ENCODE measurements at places on chromosomes 13 and 19.

DNA sequence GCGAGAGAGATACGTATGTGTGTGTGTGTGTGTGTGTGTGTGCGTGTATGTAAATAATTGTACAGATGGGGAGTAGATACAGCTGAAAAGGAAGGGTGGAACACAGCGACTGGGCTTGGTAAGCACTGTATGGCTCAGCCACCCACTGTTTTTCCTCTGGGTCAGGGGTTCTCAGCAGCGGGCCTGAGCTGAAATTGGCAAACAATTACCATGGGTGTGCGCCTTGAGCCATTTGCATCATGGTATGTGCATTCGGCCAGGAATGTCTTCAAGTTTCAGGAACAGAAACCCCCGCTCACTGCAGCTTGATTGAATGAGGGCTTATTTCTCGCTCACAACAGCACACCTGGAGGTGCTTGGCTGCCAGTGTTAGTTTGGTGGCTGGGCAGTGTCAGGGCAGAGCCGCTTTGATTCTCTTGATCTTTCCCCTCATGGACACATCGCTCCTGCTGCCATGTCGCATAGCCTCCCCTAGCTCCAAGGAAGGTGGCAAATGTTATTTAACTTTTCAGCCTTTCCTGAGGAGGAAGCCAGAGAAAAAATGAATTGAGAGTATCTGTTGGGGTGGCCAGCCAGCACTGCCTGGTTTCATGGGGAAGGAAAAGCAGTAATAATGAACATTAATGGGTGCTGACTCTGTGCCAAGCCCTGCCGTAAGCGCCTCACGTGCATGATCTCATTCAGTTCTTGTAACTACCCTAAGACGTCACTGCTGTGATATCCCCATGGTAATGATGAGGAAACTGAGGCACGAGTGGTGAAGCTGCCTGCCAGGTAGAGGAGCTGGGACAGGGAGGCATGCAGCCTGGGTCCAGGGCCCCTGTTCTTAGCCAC lies 126.9 kb downstream of the SIPA1L3 start:
- DNase-seq: no peak

DNA sequence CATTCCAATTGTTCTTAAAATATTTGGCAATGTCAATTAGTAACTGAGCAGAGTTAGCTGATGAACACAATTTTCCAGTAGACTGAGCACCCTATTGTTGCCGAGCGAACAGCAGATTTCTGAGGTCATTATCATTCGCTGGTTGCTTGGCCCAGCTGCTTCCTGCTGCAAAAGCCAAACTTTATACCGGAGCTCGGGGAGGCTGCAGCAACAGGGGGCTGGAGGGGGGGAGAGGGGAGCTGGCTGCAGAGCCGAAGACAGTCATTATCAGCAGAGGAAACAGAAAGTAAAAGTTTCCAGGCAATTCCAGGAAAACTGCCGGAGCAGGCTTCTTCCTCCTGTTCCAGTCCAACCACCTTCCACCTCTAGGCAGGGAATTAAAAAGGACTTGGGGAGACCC lies 77.9 kb downstream of the ZNF536 start:
- DNase-seq: no peak

- DNase-seq: no peak
These were observed 31.2 kb upstream of the F7 start for GRCh38 chr13:113074401-113074800.

DNA sequence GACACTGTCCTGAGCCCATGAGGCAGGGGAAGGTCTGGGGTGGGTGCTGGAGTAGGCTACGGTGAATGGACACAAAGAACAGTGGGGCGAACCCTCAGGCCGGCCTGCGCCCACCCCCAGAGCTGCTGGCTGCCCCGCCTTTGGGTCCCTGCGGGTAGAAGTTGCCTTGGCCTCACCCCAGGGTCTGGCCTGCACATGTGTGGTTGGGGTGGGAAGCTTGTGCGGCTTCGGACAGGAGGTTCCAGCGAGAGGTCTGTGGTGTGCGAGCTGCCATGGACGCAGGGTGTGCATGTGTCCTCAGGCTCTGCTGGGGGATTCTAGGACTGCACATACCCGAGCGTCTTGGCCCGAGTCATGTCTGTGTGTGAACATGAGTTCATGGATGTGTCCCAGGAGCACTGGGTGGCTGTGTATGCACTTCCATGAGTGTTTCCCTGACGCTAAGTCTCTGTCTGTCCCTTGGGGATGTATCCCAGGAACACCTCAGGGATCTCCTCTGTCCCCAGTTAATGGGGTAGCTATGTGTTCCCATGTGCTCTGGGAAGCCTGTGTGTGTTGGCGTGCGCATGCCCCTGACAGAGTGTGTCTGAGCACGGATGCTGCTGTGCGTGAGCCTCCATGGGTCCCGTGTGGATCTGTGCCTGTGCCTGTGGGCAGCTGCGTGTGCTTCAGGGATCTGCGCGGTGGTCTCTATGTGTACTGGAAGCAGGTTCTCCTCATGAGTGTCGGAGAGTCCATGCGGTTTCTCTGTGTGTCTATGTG lies 20.8 kb upstream of the POU2F2 start:
- no peak for DNase-seq

DNA sequence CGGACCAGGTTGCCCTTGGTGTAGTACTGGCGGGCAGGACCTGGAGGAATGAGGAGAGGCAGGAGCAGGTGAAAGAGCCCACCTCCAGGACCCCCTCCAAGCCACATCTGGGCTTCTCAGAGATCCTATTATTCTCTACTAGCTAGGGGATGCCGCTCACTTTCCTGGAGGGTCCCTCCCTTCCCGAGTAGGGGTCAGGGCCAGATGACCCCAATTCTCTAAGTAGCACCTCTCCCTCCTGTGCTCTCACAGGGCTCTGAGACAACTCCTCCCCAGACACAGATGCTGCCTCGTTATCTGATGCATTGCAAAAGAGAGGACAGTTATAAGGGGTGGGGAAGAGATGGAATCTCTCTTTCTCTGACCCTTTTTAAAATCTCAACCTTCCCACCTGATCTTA lies 22.9 kb downstream of the GP6 start:
- DNase-seq: no peak

GRCh38 chr13:73913079-73913740 lies 221.0 kb downstream of the KLF12 start:
- DNase-seq: no peak

DNA sequence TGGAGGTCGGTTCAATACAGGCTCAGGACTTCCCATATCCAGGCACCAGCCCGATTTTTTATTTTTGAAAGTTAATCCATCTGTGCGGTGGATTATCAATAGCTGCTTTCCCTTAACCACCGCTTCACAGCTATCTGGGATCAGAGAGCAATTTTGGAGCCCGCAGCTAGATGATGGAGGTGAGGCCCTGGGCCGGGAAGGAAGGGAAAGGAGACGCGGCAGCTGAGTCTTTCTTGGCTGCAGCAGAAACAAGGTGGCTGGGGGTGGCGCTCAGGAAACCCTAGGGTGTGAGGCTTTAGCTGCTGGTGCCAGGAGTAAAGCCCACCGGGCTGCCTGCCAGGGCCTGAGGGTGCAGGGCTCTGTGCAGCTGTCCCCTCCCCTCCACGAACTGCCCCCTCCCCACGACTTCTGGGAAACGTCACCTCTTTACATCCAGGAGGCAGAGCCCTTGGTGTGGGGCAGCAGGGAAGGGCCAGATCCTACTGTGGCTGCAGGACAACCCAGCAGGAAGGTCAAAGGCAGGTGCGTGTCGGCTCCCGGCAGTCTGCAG lies 307.0 kb downstream of the ZNF536 start:
- no peak for DNase-seq

DNA sequence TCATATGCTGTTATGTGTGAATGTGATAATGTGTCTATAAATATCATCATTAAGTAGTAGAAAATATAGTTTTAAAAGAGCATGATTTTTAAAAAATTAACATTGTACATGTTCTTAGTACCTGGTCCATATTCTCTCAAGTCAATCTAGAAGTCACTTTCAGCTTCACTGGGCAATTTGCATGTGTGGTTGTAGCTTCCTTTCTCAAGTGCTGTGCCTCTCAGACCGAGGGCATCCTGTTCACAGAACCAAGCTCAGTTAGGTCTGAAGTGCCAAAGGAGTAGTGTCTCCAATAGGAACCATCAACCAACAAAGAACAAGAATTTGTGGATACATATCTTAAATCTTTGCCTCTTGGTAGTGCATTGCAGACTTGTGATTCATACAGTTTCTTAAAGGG lies 541.8 kb upstream of the SLC10A2 start:
- DNase-seq: no peak
